ENCODE measurements at places on chromosomes 11 and 22. TPM values are rescaled to one million over a fixed set of nuclear protein-coding genes. Genes with fewer than 3 reads are reported as not detected.
A peak's percentile ranks its signal among the peaks of the same experiment; 100 is the strongest.

DNA sequence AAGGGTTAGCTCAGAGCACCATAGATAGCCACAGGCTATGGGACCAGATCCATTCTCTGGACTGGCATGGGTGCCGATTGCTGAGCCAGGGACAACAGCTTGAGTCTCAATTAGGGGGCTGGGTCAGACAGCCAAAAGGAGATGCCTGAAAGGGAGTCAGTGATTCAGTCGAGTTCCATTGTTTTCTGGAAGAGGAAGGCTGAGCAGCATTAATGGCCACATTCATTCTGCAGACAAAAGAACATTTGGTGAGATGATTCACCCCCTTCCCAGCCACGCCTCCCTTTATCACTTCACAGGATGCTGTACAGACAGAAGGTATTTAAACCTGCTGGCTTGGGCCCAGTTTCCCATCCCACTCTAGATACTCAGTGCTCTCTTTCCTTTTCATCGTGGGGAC is 131.9 kb downstream of the ADAMTS15 start:
- DNase-seq: peak; percentile 90

Gene MMP13
- not detected for total RNA-seq

DNA sequence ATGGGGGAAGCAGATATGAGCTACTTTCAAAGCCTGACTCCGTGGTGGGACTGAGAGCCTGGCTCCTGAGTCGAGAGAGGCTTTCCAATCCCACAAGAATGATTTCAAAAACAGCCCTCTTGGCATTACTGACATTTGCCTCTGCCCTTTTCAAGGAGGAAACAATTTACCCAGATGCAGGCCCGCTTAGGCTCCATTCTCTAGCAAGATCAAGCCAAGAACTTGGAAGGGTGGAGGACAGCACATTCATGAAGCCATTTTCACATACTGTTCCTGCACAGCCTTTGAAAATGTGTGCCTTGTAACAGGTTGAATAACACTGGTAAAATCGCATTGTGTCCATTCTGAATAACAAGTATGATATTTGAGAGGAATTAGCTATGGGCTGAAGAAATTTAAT is 58.2 kb upstream of the EED start:
- DNase-seq: no peak

- DNase-seq: no peak
Measured at GRCh38 chr11:132586801-132587200, 945.5 kb downstream of the OPCML start.

Gene HTR3B
- total RNA-seq: not detected

GRCh38 chr22:42947211-42947990 is 67.5 kb downstream of the PACSIN2 start:
- no peak for DNase-seq

Gene FCHSD2
- total RNA-seq: 12.2 TPM

Gene PPM1F
- total RNA-seq: 33.2 TPM

Gene PATE2
- total RNA-seq: 0.32 TPM

GRCh38 chr11:112132737-112133136 is 31.2 kb downstream of the IL18 start:
- DNase-seq: no peak

- DNase-seq: no peak
Measured at GRCh38 chr22:39535357-39535725, 2.8 kb upstream of the RPS19BP1 start.

GRCh38 chr11:124763156-124763947 is 1.3 kb upstream of the ESAM start:
- DNase-seq: peak; percentile 76

- no peak for DNase-seq
Measured at GRCh38 chr11:80024119-80024518, 583.3 kb upstream of the TENM4 start.

DNA sequence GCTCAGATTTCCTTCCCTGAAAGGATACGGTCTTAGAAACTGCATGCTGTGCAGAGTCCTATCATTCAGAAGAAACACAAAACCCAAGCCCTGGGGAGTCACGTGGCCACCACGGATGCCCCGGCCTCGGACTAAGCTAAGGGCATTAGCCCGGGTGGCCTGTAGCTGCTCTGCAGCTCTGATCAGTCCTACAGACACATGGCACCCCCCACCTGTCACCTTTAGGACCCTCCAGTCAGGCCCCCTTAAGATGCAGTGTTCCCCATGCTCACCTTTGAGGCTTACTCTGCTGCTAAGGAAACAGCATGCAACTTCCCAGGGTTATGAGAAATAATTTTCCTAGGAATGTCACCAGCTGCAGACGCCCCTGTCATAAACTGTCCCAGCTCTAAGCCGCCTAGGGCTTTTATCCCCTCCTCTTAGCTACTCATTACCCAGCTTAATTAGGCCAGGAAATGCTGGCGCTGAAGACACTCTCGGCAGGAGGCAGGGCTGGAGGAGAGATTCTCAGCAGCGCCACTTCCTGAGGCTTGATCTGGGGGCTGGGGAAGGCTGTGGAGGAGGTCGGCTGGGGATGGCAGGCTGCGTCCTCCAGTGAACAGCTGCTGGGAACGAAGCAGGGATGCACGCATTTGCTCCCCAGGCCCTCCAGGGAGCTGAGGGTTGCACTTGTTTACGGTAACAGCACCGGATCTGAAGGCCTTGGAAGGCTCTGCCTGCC is 47.2 kb upstream of the ADA2 start:
- no peak for DNase-seq

Gene GGT5
- 2.2 TPM for total RNA-seq

Gene THRSP
- total RNA-seq: not detected

DNA sequence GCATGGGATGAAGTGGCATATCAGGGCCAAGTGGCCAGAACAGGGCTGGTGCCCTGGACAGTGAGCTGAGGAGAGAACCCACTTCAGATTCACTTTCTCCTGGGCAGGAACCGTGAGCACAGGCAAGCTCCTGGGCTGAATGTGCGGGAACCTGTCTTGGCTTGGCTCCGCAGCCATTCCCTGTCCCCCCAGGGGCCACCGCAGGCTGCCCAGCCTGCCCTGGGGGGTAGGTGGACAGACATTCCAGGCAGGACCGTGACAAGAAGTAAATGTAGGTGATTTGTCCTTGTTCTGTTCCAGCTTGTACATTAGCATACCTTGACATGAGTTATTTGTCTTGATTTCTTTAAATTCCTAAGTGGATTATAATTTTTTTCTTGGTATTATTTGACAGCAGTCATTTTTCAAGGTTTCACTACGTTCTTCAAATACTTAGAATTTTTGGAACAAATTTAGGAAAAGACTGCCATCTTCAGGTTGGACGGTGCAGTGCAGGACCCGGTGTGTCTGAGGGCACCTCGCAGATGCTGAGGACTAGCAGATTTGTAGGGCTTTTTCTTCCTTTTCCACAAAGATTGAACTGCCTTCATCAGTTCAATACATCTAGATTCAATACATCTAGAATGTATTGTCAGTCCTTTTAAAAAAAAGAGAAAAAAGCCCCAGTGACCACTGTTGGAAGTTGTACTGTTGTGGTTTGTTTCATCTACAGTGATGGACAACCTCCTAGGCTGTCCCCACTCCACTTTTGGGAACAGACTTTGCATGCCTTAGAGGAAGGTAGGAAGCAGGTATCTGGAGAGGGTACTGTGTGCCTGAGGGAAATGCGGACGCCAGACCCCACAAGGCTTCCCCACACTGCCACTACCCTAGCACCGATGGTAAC is 115.1 kb upstream of the RASSF10 start:
- peak; percentile 64 for DNase-seq

DNA sequence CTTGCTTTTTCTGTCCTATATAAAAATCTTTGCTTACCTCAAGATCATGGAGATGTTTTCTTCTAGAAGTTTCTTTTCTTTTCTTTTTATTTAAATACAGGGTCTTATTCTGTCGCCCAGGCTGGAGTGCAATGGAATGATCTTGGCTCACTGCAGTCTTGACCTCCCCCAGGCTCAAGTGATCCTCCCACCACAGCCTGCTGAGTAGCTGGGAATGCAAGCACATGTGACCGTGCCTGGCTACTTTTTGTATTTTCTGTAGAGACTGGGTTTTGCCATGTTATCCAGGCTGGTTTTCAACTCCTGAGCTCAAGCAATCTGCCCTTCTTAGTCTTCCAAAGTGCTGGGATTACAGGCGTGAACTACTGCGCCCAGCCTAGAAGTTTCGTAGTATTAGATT is 45.3 kb downstream of the USP35 start:
- DNase-seq: no peak

DNA sequence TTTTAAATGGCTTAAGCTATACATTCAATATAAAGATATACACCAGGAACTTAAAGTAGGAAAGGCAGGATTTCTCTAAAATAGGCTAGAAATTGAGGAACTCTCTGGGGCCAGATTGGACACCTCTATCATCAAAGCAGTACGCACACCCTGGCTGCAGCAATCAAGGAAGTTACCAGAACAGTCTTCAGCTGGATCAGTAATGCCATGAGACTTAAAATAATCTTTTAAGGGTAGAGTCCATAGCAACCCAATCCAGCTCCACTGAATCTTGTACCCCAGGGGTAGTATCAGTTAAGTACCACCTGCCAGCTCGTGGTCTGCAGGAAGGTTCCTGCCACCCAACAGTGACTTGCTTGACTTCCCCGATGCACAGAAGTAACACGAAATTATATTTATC is 3.0 kb downstream of the RDX start:
- no peak for DNase-seq

GRCh38 chr22:49862496-49862776 is 8.8 kb downstream of the ZBED4 start:
- DNase-seq: no peak

DNA sequence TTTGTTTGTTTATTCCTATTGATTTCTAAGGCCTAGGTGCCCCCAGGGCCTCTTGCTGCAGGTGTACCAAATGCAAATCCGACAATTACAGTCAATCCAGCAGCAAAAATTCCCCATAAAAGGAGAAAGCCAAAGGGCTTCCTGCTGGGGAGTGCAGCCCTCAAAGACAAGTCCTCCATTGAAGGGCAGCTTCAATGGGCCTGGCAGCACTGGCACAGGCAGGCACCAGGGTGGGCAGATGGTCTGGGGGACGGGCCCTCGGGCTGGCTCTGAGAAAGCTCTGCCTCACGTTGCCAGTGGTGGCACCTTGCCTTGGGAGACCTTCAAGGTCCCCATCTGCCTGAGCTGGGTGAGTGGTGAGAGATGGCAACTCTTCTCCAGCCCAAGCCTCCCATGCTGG is 128.0 kb downstream of the DSCAML1 start:
- no peak for DNase-seq

- DNase-seq: peak; percentile 1
Measured at GRCh38 chr11:97772705-97773104, 1248.0 kb upstream of the CNTN5 start.

- DNase-seq: peak; percentile 58
Measured at GRCh38 chr11:44133335-44133946, 38.0 kb downstream of the EXT2 start.

- DNase-seq: no peak
Measured at GRCh38 chr22:36292823-36293530, 40.0 kb downstream of the APOL1 start.

DNA sequence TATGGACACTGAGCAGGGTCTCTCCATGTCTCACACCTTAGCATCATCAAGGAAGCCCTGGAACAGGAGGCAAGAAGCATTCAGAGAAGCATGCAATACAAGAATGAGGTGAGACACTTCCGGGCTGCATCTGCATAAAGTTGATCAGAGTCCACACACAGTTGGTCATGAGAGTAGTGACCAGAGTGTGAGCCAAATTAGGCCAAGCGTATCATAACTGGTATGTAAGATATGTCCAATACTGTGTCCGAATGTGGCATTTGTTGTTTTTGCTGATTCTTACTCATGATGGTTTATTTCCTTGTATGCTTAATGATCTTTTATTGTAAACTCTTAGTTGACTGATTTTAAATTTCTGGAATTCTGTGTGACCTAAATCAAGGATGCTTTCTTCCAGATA is 315.7 kb downstream of the INSC start:
- no peak for DNase-seq

DNA sequence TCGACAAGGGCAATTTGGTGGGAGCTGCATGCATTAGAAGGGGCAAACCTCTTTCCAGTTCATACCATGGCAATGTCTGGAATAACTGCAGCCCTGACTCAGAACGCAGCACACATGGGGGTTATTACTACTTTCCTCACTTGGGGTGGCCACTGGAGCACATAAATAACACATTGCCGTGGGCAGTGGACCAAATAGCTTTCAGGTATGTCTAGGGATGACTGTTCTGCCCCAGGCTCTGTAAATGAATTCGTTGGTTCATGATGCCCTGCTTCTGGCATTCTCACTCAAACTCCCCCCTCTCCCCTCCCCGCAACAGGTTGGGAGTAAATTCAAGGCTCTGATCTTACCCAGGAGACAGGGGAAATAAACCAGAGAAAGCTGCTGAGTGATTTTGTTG is 238.0 kb upstream of the PLET1 start:
- no peak for DNase-seq

- DNase-seq: no peak
Measured at GRCh38 chr11:65629579-65629978, 8.3 kb upstream of the SIPA1 start.

DNA sequence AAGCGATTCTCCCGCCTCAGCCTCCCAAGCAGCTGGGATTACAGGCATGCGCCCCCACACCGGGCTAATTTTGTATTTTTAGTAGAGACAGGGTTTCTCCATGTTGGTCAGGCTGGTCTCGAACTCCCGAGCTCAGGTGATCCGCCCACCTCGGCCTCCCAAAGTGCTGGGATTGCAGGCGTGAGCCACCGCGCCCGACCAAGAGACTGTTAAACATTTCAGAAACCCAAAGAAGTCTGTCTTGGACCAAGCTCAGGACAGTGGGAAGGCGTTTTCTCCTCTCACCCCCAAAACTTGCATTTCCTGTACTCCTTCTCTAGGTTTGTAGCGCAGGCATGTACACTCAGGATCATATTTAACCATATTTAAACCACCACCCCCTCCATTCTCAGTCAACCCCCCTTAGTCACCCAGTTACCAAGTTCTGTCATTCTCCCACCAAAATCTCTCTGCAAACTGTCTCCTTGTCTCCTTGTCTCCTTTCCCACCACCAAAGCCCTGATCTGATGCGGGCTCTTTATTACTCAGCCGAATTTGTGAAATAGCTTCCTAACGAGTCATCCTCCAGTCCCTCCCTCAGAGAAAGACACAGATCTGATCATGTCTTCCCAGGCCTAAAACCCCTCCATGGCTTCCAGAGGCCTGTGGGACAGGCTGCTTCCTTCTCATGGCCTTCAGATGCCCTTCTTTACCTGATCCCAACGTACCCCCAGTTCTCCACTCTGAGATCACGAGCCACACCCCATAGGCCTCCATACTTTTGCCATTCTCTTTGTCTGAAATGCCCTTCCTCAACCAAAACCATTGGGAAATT is 29.0 kb upstream of the CREB3L1 start:
- peak; percentile 95 for DNase-seq
